ENCODE measurements at places on chromosomes 4 and X.

DNA sequence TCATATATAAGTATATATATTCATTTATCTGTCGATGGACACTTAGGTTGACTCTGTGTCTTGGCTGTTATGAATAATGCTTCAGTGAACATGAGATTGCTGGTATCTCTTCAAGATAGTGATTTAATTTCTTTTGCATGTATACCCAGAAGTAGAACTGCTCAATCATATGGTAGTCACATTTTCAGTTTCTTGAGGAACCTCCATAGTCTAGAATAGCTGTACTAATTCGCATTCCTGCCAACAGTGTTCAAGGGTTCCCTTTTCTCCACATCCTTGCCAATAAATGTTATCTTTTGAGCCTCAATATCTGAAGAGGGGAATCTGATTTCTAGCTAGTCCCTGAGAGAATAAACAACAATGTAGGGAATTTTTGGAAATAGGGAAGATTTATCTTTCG lies 32.4 kb upstream of the CCNG2 start:
- no peak for DNase-seq

DNA sequence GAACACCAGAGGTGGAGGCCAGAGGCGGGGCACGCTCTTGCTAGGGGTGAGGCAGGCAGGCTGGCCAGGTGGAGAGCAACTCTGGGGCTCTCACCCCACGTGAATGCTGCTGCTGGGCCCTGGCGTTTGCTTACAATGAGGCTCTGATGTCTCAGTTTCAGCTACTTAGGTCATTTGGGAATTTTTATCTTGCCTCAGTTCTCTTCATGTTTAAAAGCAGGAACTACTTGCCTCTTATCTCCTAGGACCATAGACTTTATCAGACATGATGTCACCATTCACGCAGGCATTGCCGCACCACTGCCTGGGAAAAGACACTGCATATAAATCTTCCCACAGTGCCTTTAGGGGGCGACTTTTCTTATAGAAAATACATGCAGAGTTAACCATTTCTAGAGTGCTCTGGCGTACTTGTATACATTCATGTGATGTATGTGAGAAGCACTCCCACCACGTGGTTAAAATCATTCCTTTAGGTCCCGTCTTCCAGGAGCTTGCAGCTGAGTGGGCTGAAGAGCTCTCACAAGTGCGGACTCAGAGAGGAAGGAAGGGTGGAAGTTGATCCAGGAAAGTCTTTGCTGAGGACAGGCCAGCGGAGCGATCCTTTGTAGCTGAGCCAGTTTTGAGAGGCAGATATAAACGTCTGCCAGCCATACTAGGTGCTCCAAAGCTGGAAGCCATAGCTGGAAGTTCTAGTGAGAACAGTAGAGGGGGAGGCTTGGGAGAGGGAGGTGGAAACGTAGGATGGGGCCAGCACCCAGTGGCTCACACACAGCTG lies 84.3 kb upstream of the CLDN34 start:
- DNase-seq, result no peak

DNA sequence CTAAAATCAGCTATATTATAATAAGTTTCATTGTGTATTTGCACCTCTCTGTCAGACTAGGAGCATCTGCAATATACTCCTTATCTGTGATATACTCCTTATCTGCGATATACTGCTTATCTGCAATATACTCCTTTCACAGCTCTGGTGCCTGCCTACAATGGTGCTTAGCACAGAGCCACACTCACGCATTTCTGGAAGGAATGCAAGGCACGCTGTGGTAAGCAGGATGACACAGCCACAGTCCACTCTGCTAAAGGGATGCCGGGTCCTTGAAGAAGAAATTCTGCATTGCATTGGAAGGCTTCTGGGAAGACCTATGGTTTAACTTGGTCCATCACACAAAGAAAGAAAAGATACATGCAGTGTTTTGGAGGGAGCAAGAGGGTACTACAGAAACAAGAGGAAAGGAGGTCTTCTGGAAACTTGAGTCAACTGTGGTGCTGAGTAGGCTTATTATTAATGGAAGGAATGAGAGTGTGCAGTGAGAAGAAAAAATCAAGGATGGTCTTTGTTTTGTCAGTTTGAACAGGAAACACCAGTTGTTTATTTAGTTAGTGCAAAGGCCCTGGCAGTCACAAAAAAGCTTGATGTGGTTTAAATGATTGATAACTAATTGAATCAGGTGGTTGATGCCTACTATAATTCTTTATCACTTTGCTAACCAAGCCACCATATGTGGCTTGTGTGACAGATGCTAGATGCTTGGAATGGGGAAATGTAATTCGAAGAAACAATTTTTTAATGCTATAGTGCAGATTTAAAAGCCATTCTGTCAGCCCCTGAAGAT lies 342.3 kb downstream of the GRXCR1 start:
- DNase-seq, result no peak

- DNase-seq, result no peak
Observed at GRCh38 chr4:84491481-84491880, 7.6 kb downstream of the NKX6-1 start.

GRCh38 chr4:86141161-86141560 lies 218.7 kb downstream of the MAPK10 start:
- no peak for DNase-seq

GRCh38 chr4:110073053-110073845 lies 125.2 kb downstream of the ELOVL6 start:
- no peak for DNase-seq

DNA sequence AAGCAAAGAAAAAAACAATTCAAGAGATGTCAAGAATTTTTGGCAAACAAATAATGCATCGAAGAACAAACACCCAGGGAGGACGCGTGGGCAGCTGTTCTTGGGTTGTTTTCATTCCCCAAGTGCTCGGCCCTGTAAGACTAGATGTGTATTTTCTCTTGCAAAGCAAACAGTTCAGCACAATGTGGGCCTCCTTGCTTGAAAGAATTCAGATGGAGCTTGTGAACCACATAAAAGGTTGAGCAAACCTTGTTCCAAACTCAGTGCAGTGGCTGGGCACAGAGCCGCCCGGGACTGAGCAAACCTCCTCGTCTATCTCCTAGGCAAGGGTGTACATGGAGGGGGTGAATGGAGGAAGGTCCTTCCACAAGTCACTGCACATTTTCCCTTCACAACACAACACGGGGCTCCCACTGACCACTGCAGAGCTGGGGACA lies 82.4 kb downstream of the HTRA3 start:
- DNase-seq, result no peak

DNA sequence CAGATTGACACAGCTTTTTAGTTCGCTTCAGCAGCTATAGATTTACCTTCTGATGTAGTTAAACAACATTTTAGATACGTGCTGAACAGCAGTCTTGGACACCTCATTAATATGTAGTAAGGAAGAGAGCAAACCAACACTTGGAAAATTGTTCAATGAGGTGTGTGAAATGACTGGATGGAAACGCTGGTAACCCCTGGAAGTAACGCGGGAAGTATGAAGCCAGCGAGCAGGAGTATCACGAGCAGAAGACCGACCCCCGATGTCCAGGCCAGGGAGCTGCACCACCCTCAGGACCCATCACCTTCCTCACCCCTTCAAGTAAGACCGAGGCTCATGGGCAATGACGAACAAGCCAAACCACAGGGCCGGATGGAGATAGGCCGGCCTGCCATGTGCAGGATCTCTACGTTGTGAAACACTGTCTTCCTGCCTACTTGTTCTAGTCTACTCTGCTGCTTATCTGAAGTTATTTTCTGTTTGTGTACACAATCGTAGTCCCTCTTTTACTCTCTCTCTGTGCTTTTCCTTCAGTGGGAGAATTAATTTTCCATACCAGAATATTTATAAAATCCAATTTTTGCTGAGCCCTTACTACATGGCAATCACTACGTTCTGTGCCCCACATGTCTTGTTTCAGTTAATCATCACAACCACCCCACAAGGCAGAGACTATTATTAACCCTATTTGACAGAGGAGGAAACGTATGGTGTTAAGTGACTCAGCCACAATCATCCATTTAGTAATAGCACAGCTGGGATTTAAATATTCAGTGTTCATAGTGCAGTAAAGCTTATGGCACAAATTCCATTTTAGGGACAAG lies 221.7 kb downstream of the APBB2 start:
- DNase-seq, result no peak

- no peak for DNase-seq
Observed at GRCh38 chr4:190018201-190018920, 8.7 kb downstream of the FRG2 start.

DNA sequence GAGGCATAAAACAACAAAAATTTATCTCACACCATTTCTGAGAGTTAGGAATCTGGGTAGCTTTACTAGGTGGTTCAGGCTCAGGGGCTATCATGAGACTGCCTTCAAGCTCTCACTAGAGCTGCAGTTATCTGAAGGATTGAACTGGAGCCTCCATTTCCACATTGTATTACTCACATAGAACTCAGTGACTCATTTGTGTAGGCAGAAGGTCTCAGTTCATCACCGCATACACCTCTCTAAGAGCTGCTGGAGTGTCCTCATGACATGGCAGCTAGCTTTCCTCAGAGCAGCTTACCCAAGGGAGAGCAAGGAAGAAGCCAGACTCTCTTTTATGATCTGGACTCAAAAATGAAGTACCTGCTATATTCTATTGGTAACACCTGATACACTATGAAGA lies 389.2 kb downstream of the IQCM start:
- DNase-seq, result no peak

GRCh38 chr4:156950090-156950489 lies 21.5 kb downstream of the PDGFC start:
- DNase-seq, result no peak

GRCh38 chrX:153667956-153668396 lies 5.6 kb downstream of the PNCK start:
- peak; percentile 91 for DNase-seq

- no peak for DNase-seq
Observed at GRCh38 chr4:113327494-113327893, 278.0 kb downstream of the ANK2 start.

GRCh38 chrX:23434356-23434884 lies 99.8 kb downstream of the PTCHD1 start:
- no peak for DNase-seq

- DNase-seq, result no peak
Observed at GRCh38 chrX:24034485-24034884, 7.5 kb upstream of the KLHL15 start.

DNA sequence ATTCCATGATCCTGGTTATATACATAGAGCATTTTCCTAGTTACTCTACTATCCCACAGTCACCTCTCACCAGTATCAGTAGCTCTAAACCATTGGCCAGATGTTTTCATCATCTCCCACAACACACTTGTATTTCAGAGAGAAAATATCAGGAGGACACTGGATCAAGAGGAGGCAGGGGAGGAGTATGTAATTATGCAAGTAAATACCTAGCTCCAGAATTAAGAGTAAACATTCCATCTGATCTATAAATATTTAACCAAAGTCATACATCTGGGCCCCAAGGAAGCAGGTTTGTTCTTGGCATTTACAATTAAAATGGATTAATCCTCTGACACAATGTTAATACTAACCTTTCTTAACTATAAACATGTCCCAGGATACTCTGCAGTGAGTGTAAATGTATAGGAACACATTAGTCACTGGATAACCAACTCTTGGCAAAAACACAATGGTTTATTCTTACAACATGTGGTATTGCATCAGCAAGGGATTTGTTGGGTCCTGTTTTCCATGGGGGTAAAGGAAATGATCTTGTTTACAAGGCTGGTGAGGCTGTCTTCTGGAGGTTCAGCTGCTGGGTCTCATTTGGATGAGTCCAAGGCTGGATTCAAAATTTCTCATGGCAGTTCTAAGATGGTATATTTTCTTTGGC lies 170.1 kb downstream of the ATG4A start:
- DNase-seq, result no peak

GRCh38 chrX:124348182-124348581 lies 1.8 kb downstream of the SH2D1A start:
- no peak for DNase-seq

DNA sequence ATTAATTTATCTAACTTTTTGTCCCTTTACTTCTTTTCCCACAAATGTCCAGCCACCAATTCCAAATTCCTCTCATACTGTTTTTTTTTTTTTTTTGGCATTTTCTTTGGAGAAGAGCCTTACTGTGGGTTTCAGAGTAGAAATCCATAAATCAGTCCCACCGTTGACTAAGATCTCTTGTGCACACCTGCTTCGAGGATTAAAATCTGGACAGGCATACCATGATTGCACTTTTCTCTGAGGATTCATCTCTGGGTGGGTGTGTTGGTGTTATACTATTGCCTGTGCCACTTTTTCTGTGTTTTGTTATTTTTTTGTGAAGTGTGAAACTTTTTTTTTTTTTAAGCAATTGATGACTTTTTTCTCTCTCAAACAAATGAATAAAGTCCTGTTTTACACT lies 13.2 kb downstream of the PRDM8 start:
- DNase-seq, result no peak

DNA sequence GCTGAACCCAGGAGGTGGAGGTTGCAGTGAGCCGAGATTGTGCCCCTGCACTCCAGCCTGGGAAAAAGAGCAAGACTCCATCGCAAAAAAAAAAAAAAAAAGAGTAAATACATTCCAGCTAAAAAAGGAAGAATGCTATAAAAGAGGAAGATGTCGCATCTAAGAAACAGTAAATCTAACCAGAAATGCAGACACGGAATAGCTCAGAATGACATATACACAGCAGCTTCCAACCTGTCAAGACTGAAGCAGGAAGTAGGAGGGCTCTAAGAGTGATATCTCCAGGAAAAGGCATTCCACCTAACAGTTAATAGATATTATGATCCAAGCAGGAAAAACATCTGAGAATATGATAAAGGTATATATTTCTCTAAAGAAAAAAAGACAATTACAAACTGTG lies 16.0 kb downstream of the CLOCK start:
- DNase-seq, result no peak

DNA sequence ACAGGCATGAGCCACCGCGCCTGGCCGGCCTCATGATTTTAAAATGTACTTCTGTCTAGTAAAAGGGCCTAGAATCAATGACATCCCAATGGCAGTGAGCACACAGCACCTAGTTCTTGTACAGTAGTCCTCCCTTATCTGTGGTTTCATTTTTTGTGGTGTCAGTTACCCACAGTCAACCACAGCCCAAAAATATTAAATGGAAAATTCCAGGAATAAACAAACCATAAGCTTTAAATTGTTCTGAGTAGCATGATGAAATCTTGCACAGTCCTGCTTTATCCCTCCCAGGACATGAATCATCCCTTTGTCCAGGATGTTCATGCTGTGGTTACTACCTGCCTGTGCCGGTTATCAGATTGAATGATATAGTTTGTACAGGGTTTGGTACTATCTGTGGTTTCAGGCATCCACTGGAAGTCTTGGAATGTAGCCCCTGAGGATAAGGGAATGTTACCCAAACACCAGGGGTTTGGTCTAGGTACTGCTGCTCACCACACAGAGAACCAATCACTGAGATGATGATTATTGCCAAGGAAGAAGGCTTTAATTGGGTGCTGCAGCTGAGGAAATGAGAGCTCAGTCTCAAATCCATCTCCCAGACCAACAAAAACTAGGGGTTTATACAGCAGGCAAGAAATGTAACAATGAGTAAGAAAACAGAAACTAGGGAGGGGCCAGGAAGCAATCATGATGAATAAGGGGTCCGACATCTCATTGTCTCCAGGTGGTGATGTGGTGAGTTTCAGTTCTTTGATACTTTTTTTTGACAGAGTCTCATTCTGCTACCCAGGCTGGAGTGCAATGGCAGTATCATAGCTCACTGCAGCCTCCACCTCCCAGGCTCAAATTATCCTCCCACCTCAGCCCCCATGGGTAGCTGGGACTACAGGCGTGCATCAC lies 16.2 kb upstream of the FHL1 start:
- DNase-seq, result peak; percentile 25

Measured in stimulated activated CD8-positive, alpha-beta memory T cell treated with anti-CD3 and anti-CD28 coated beads, Interleukin-4, amount 100 ng/mL, for 48 hours (primary cell).